Inflammatory macrophage treated with lipopolysaccharide for 4 hours (primary cell): ENCODE measurements at places on chromosomes 1 and 21.

DNA sequence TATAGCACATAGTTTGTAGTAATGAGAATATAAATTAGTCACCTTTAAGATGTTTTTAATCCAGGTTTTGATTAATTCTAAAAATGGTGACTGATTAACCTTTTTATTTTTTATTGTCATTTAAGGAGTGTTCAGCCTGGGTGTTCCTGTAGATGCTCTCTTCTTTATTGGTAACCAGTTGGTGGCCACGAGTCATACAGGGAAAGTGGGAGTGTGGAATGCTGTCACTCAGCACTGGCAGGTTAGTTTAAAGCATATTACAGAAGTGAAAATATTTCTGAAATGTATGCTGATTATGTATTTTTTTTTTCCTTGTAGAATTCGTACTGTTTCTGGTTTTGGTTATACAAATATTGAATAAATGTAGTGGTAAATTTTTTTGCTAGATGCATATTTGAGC, 28.1 kb downstream of the KCTD3 start:
- DNase-seq, result no peak

- DNase-seq, result no peak
Observed at GRCh38 chr1:158016651-158017335, 23.3 kb downstream of the KIRREL1 start.

- DNase-seq, result peak; percentile 55
Observed at GRCh38 chr1:168509875-168510791, 33.7 kb downstream of the XCL2 start.

DNA sequence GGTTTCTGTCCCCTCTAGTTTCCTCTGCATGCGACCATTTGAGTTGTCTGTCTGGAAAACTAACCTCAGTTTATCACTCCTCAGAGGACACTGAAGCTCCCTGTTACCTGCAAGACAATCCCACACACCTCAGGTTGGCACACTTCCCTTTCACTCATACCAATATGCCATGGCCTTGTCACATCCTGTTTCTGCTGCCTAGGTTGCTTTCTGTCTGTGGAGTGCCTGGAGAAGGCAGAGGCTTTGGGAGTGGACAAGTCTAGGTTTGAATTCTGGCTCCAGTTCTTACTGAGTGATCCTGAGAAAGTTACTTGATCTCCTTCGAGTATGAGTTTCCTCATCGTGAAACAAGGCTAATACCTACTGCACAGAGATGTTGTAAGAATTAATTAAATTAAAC, 171.5 kb upstream of the CACYBP start:
- no peak for DNase-seq

DNA sequence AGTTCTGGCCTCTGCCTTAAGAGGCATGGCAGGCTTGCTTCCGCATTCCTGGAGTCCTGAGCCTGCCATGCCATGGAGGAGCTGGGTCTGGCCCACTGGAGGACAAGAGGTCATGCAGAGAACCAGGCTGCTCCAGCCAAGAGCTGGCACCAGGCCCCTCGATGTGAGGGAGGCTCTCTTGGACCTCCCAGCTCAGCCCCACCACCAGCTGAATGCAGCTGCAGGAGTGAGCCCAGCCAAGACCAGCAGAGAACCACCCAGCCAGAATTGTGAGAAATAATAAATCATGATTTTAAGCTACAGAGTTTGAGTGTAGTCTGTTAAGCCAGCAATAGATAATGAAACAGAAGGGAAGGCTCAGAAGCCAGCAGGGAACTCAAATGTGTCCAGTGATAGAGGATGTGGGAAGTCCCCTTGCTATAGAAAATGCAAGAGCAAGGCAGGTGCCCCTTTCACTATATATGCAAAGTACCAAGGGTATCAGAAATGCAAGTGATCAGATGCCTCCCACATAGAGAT, 118.4 kb downstream of the HIVEP3 start:
- peak; percentile 37 for DNase-seq

DNA sequence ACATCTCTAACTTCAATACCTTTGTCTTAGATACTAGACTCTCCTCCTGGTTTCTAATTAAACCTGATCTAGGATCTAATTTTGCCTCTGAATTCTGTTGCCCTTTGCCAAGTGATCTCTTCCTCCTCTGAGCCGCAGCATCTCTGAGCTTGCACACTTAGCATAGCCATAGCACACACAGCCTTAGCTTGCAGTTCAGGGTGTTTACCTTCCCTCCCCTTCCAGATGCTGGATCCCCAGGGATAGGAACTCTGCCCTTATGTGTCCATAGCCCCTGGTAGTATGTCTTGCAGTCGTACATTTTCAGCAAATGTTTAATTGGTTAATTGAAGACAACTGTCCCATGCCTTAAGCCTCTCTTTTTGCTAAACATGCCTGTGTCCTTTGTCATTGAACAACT, 30.3 kb downstream of the SELL start:
- DNase-seq, result no peak

GRCh38 chr1:22416555-22417454, 34.8 kb upstream of the ZBTB40 start:
- peak; percentile 62 for DNase-seq

GRCh38 chr1:64043288-64043687, 160.1 kb upstream of the UBE2U start:
- DNase-seq, result no peak

- DNase-seq, result no peak
Observed at GRCh38 chr1:37078866-37079265, 44.6 kb upstream of the GRIK3 start.

- DNase-seq, result no peak
Observed at GRCh38 chr1:59880735-59881134, 45.8 kb downstream of the CYP2J2 start.

- DNase-seq, result peak; percentile 80
Observed at GRCh38 chr1:24641646-24642151, 1.4 kb upstream of the SRRM1 start.

GRCh38 chr1:208654241-208654640, 410.1 kb upstream of the PLXNA2 start:
- peak; percentile 16 for DNase-seq

DNA sequence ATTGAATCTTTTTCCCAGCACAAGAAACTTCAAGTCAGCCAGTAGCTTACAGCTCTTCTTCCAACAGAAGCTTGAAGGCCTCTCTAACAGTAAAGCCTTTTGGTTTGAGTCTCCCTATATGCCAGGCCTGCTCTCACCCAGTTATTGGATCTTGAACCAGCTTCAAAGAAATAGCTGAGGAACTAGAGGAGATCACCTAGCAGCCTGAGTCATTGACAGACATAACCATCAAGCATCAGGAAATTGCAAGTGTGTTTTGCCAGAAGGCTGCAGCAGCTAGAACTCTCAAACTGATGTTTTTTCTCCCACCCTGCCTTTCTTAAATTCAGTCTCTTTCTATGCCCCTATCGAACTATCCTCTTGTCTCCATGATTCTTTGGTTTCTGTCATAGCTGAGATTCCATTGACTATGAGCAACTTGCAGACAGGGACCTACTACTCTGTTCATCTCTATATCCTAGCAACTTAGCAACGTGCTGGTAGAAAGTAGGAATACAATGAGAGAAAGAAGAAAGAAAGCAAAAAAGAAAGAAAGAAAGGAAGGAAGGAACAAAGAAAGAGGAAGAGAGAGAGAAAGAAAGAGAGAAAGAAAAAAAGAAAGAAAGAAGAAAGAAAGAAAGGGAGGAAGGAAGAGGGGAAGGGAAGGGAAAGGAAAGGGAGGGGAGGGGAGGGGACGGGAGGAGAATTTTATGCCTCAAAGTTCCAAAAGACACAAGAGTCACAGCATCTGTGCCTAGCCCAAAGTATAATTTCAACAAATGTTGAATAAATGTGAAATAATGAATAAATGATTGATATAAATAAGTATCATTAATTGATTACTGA, 60.0 kb upstream of the FGGY start:
- no peak for DNase-seq

- DNase-seq, result peak; percentile 73
Observed at GRCh38 chr1:223110952-223111351, 32.1 kb downstream of the TLR5 start.

DNA sequence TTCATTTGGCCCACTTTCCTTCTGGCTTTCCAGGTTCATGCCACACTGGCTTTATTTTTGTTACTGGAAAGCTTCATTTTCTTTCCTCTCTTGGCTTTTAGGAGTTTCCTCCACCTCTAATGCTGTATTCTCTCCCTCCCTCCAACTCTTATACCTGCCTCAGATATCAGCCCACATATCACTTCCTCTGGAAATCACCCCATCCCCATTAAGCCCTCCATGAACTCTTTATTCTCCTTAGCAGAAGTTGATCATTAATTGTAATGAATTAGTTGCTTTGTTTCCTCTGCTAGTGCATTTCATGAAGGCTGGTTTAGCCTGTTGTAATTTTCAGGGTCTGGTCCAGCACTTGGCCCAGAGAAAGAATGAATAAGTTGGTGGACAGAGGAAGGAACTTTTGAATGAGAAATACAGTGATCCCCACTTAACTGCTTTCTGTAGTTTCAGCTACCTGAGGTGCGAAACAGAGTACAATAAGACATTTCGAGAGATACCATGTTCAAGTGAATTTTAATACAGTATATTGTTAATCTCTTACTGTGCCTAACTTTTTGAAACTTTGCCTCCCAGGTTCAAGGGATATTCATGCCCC, 1.7 kb downstream of the SOAT1 start:
- no peak for DNase-seq

DNA sequence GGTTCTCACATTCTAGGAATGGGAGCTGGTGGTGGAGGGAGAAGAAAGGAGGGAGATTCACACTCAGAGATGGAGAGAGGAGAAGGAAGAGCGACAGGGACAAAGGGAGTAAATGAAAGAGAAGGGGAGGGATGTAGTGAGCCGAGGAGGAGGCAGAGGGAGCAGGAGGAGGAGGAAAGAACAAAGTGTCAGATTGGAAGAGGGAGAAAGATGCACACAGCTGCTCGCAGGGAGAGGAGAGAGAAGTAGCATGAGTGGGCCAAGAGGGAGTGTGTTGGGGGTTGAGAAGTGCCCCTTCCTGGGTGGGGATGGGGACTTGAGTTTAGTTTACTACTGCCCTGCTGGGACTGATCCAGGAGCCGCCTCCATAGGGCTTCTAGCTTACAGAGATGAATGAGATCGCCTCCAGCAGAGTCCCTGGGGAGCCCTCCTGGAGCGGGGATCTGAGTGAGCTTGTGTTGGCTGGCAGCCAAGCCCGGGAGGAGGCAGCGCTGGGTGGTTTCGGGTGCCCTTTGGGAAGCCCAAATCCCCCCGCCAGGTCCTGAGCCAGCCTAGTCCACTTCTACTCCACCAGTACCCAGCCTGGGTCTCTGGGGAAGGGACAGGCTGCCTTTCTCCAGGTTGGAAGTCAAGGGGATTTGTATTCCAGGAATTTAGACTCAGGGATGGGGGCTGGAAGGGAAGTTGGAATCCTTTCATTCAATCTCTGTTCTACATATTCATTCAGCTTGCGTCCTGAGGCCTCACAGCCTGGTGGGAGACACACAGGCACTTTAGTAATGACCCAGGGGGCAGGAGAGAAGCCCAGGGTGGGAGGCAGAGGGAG, 20.9 kb downstream of the PTPRU start:
- no peak for DNase-seq

DNA sequence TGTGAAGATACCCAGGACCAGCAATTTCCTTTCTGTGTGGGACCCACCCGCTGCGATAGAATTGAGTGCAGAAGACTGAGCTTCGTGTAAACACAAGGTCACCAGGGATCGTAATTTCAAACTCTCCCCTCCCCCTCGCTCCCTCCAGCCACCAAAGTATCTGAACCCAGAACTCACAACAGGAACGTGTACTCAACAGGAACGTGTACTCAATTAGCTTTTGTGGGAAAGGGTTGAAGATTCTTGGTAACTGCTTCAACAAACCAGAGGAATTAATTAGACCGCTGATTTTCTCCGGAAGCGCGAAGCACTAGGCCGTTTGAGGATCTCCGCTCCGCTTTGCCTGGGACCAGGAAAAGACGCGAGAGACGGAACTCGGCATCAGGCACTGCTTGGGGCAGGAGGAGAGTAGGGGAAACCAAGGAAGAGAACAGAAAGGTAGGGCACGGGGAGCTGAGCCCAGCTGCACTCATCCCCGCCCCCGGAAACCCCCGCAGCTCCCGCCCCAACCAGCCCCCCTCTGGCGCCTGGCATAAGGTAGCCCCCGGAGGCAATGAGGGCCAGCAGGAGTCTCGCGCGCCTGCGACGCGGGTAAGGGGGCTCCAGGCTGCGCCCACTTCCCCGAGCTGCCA, 453 bp downstream of the DRAM2 start:
- DNase-seq, result peak; percentile 58

DNA sequence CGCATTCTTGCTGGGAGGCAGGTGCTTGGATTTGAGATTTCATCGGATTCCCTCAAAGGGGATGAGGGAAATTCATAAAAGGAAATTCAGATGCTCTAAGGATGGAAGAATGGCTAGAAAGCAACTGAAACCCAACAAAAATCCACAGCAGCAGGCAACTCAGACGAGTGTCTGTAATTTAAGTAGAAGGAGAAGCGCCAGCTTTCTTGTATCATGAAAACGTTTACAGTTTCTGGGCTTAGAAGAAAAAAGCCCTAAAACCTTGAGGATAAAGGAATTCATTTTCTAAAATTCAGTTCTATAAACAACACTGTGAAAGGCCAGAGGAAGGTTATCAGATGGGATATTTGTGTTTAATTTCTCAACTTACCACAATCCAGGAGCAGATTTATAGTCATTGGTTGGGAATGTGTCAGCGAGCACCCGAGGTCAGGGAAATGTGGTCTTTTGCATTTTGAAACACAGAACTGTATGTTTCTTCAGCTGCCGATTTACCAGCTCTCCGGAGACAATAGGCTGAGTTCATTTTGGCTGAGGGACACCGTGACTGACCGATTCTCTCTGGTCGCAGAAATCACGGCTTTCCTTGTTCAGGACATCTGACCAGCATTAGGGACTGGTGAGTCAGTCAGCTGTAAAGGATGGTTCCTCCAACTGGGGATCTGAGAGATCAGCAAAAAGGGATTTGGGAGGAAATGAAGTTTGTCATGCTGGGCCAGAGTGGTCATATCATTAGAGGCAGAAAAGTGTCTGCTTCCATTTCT, 111.6 kb upstream of the ERRFI1 start:
- peak; percentile 37 for DNase-seq

DNA sequence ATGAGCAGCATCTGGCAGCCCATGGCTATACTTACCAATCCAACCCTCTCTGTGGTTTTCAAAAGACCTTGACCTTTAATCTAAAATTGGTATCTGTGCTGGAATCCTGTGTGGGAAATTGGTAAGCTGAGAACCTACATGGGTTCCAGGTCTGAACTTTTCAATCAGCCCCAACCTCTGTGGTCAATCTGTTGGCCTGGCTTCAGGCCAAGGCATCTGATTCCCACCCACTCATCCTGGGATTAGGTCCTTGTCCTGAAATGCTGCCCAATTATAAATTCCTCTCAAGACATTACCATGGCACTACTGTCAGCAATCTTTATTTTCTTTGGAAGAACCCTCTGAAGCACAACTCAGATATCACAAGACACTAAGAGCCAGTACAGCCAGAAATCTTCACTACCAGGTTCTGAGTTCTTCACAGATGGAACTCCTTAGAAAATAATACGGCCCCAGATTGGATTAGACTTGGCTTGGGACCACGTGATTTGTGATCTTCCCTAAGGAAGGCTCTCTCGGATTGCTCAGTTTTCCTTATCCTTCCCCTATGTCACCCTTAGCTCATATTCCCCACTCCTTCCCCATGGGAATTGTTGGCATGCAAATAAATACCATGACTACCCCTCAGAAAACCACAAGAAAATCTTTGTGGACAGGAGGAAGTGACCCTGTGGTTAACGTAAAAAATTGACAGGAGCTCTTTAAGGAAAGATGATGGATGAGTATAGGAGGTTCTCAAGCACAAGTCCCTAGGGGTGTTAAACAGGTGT, 207.9 kb upstream of the ST6GALNAC5 start:
- no peak for DNase-seq

- DNase-seq, result no peak
Observed at GRCh38 chr1:12634696-12635202, 9.1 kb upstream of the AADACL4 start.
